ENCODE measurements at places on chromosomes 11 and 22. TPM values are rescaled to one million over a fixed set of nuclear protein-coding genes. Genes with fewer than 3 reads are reported as not detected.

The SMIM35 gene
- total RNA-seq = not detected

The POU2AF2 gene
- not detected for total RNA-seq

The TECTA gene
- 0.41 TPM for total RNA-seq

The CDC42EP1 gene
- total RNA-seq = 155 TPM

The LDLRAD3 gene
- total RNA-seq = 14.8 TPM

The SULT4A1 gene
- total RNA-seq = 2.9 TPM

The GPR83 gene
- not detected for total RNA-seq

The KLHL35 gene
- total RNA-seq = 10.1 TPM

The A4GALT gene
- 5.2 TPM for total RNA-seq

The OR8G1 gene
- not detected for total RNA-seq

The TESMIN gene
- 0.37 TPM for total RNA-seq

The ACRV1 gene
- total RNA-seq = not detected

The SLC35F2 gene
- total RNA-seq = 4.7 TPM

The MPPED1 gene
- total RNA-seq = not detected

The TMEM45B gene
- not detected for total RNA-seq

The GGT5 gene
- 37.5 TPM for total RNA-seq

The SLC5A1 gene
- not detected for total RNA-seq

DNA sequence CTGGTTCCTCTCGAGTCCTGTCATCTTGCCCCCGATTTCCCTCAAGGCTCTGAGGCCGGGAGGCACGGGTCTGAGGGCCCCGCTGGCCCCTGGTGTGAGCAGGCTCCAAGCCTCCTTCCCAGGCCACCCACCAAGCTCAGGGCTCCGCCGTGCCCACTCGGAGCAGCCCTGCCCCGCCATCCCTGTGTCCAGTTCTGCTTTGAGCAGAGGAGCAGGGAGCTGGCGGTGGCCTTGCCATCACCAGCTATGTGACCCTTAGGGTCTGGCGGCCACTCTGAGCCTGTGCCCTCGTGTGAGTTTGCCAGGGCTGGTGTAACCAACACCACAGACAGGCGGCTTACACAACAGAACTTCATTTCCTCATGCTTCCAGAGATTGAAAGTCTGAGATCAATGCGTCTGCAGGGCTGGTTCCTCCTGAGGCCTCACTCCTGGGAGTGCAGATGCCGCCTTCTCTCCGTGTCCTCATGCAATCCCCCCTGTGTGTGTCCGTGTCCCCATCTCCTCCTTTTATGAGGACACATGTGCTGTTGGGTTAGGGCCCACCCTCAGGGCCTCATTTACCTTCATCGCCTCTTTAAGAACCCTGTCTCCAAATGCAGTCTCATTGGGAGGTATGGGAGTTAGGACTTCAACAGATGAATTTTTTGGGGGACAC is 36.5 kb upstream of the CELSR1 start:
- peak; percentile 87 for DNase-seq

DNA sequence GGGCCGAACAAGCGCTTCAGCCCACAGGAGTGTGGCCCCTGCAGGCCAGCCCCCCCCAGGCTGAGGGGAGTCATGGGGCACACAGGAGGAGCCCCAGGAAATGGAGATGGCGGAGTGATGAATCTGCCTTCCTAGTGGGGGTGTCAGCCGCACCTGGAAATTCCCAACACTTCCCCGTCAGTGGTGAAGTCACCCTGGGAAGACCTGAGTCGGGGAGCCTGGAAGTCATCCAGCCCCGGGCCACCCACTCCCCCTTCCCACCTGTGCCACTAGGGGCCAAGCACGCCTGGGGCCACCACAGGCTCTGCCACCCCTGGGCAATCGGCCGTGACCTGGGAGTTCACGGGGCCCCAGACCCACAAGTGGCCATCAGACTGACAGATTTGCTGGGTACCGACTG is 12.6 kb downstream of the WNT7B start:
- DNase-seq = no peak

- DNase-seq = no peak
These were observed 539.5 kb downstream of the TBC1D22A start for GRCh38 chr22:47301820-47302475.

GRCh38 chr22:45450921-45451651 is 37.6 kb downstream of the RIBC2 start:
- no peak for DNase-seq

- no peak for DNase-seq
These were observed 84.5 kb upstream of the CHRM4 start for GRCh38 chr11:46475926-46476545.

DNA sequence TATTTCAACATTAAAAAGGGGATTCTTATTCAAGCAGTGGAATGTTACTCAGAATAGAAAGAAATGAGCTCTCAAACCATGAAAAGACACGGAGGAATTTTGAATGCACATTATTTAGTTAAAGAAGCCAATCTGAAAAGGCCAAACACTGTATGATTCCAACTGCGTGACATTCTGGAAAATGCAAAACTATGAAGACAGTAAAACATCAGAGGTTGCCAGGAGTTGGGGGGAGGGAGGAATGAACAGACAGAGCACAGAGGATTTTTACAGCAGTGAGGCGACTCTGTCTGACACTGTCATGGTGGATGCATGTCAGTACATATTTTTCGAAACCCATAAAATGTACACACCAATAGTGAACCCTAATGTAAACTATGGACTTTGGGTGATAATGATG is 22.9 kb upstream of the THY1 start:
- no peak for DNase-seq

- no peak for DNase-seq
These were observed 1.6 kb upstream of the TIRAP start for GRCh38 chr11:126281245-126281644.

GRCh38 chr11:21556926-21557325 is 636.0 kb upstream of the ANO5 start:
- no peak for DNase-seq

DNA sequence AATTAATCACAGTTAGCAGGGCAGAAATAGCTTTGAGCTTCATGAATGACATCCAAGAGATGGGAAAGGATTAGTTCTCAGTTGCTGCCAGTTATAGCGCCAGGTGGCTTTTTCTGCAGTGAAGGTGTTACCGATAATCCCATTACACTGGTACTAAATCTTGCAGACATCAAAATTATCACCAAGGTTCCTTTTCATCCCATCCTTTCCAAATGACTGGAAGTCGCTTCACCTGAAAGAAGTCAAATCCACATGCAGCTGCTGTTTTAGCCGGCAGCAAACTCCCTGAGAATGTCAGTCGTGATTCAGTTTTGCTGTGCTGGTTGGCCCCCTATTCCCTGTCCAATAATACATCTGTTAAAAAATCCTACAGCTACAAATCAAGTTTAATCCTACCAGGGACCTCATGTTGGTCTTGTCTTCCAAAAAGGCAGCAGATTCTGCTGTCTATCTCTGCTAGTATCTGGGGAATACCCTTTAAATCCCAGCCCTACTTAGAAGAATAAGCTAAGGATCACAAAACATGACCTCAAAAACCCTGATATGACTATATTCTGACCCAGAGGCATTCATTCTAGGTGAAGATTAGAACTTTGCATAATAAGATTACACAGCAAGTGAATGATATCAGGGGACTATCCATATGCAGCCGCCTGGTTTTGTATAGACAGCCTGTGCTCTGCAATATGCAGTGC is 31.7 kb downstream of the IMMP1L start:
- no peak for DNase-seq

DNA sequence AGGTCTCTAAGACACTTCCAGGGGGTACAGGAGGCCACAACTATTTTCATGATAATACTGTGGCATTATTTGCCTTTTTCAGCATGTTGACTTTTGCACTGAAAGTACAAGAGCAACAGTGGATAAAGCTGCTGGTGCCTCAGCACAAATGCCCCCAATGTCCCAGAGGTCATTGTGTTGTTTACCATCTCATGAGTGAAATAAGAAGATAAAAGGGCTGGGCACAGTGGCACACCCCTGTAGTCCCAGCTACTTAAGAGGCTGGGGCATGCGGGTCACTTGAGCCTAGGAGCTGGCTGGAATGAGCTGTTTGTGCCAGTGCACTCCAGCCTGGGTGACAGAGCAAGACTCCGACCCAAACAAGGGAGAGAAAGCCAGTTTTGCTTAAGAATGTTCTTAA is 72.6 kb upstream of the RAB1B start:
- DNase-seq = no peak

GRCh38 chr11:61480261-61480993 is 28.1 kb upstream of the LRRC10B start:
- no peak for DNase-seq

- DNase-seq = no peak
These were observed 20.3 kb downstream of the MMP20 start for GRCh38 chr11:102604875-102605274.

DNA sequence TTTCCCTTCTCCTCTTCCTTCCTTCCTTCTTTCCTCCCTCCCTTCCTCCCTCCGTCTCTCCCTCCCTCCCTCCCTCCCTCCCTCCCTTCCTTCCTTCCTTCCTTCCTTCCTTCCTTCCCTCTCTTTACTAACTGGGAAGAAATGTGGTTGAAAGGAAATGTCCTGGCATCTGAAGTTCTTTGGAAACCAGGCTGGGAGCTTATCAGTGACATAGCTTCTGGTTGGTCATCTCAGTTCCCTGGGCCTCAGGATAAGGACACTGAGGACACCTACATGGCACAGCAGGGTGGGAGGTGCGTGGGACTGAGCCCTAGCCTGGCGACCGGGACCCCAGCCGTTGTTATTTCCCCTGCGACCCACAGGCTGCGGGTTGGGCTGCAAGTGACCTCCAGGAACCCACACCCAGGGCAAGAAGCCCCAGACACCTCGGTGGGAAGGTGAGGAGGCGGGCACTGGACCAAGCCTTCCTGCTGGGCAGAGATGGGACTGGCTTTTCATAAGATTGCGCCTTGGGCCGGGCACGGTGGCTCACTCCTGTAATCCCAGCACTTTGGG is 1486.5 kb downstream of the TBC1D22A start:
- DNase-seq = no peak

- no peak for DNase-seq
These were observed 35.0 kb downstream of the RDX start for GRCh38 chr11:110261195-110262071.

- peak; percentile 29 for DNase-seq
These were observed 79.3 kb upstream of the SUSD2 start for GRCh38 chr22:24101966-24102365.

- DNase-seq = no peak
These were observed 3.9 kb downstream of the CD3D start for GRCh38 chr11:118338637-118339061.

DNA sequence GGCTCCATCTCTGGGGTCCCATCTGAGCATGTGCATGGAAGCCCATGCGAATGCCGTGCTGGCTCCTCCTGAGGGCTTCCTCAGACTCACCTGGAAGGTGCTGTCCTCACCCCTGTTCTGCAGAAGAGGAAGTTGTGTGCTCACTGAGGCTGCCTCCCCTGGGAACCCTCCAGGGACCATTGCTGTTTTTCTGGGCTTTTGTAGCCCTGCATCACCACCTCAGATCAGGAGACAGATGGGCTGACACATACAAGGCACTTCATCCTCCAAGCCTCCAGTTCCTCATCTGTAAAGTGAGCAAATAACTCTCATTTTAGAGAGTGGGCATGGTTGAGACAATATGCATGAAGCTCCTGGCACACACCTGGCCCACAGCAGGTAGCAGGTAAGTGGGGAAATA is 12.1 kb upstream of the LRRC32 start:
- DNase-seq = no peak

DNA sequence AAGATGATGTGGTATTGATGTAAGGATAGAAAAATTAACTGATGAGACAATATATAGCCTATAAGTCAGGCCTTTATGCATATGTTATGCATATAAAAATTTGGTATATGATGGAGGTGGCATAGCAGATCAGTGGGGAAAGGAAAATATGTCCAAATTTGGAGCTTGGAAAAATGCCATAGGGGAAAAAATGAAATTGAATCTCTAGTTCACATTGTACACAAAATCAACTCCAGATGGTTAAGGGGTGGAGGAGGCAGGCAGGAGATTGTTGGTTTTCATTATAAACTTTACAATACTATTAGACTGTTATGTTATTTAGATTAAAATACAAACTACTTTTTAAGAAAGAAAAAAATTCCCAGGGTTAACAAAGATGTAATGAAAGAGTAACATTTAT is 15.1 kb upstream of the CD3E start:
- no peak for DNase-seq

- peak; percentile 88 for DNase-seq
These were observed 340.3 kb downstream of the CTTN start for GRCh38 chr11:70738661-70739060.

GRCh38 chr11:110298301-110298765 is 1.9 kb upstream of the RDX start:
- DNase-seq = no peak

DNA sequence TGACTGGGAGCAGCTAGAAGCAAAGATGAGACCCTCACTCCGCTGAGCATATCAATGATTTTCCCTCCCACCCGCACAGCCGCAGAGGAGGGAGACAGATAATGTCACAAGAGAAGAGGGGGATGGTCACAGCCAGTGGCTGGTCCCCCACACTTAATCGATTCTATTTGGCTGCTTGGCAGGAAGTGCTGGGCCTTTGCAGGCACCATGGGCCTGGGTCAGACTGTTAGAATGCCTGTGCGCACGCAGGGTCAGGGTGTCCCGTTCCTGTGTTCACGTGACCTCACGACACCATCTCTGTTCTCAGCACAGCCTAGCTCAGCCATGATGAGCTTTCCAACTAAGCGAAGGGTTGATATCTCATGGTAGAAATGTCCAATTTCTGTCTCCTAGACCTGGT is 107.0 kb downstream of the MYO18B start:
- DNase-seq = no peak

DNA sequence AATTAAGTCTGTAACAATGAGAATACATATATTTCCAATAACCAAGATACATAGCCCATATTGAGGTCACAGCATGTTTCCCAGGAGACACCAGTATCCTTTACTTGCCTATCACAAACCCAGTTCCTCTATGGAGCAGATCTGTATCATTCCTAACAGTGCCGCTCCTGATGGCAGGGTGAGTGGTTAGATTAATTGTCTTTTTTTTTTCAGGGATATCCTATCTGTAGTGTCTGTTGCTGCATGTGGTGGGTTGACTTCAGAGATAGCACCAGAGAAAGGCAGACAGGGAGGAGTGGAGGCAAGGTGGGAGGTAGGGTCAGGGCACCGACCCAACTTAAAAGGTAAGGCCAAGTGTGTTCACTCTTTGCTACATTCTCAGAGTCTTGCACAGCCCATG is 2.8 kb downstream of the MTNR1B start:
- no peak for DNase-seq

- no peak for DNase-seq
These were observed 150.9 kb downstream of the SNX19 start for GRCh38 chr11:130765406-130765805.

GRCh38 chr11:129364143-129364654 is 11.4 kb upstream of the BARX2 start:
- DNase-seq = no peak

DNA sequence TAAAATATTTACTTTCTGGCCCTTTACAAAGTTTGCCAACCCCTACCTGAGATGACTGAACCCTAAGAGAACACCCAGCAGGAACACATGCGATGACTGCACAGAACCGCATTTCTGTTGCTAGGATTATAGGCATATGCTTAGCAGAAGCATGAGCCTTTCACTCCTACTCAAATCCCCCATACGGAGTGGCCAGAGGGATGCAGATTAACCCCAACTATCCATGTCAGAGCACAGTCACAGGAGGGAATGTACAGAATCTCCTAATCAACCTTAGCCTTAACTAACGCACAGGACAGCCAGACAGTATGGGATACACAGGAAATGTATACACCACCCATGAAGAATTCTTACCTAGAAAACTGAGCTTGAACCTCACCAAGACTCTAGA is 6.2 kb downstream of the HPS4 start:
- DNase-seq = no peak

- no peak for DNase-seq
These were observed 34.0 kb upstream of the TRPC6 start for GRCh38 chr11:101617735-101618332.

- no peak for DNase-seq
These were observed 600 bp upstream of the RAB6A start for GRCh38 chr11:73761403-73761945.

GRCh38 chr22:46900549-46900948 is 138.1 kb downstream of the TBC1D22A start:
- no peak for DNase-seq
